ENCODE measurements at places on chromosomes 6 and 20.

- DNase-seq: no peak
Observed at GRCh38 chr6:37556881-37557644, 57.4 kb upstream of the CCDC167 start.

DNA sequence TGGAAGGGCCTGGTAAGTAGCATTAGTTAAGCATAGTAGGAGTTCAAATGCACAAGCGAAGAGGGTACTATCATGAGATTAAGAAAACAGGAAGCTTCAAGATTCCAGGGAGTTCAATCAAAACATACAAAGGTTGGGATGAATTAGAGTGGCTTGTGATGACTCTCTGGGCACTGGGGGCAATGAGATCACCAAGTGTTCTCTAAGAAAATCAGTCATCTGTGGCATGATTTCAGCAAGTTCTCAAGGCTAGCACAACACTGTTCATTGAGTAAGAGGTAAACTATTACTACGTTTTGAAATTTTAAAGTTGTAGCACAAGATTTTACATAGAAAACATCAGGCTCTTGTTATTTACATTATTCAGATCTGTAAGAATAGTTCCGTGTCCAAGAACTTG is 139.7 kb upstream of the FLRT3 start:
- DNase-seq: no peak

DNA sequence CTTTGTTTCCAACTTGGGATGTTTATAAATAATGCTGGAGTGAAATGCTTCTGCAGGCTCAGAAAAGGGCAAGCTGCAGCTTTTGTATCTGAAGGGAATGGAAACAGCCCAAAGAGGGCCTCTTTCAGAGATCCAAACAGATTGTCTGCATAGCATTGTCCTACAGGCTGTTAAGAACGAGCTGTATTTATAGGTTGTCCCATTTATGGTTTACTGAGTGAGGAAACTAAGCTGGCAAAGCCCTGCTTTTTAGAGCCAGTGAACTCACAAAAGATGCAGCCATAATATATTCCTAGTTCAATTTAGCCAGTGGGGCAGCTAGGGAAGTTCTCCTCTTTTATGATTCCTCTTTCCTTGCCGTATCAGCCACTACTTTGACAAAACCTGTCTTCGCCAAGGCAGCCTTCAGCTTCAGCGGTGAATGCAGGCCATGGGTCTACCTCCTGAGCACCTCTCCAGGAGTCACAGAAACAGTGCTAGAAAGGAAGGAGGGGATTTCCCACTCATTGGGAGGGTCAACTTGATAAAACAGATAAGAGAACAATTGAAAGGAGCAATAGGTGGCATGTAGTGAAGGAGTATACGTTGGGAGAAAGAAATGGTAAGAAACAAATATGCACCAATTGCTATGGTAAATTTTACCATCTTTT is 15.0 kb downstream of the KIAA0319 start:
- DNase-seq: no peak

GRCh38 chr6:99871641-99872040 is 122.4 kb downstream of the MCHR2 start:
- no peak for DNase-seq

DNA sequence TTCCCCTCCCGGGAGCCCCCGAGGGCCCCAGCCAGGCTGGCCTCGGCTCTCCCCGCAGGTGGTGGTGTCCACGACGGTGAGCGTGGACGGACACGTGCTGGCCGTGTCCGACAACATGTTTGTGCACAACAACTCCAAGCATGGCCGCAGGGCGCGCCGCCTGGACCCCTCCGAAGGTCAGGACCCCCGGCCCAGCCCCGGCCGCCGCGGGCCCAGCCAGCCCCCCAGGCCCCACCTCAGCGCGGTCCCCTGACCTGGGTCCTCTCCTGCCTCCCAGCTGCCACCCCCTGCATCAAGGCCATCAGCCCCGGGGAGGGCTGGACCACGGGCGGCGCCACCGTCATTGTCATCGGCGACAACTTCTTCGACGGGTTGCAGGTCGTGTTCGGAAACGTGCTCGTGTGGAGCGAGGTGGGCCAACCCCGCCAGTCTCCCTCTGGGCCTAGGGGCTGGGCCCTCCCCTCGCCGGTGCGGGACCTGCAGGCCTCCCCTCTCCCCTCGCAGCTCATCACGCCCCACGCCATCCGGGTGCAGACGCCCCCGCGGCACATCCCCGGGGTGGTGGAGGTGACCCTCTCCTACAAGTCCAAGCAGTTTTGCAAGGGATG is 51.0 kb downstream of the CPXM1 start:
- no peak for DNase-seq

GRCh38 chr20:53174454-53174853 is 202.3 kb downstream of the TSHZ2 start:
- no peak for DNase-seq

DNA sequence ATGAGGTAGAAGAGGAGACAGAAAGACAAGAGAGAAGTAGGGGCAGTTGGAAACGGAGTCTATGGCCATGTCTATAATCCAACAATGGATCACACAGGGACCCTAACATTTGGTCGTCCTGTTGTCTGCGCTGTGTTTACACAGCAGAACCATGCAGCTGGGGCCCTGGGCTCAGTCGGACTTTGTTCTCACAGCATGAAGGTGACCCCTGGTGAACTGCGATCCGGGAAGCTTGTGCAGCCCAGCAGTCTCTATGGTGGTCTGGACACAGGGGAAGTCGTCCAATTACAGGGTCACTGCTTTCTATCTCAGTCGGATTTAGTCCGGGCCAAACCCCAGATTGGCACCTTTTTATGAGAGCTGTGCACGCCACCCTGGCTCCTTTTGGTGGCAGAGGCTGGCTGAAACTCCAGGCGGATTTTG is 153.6 kb downstream of the FOXA2 start:
- no peak for DNase-seq

GRCh38 chr6:101682937-101683336 is 289.4 kb downstream of the GRIK2 start:
- DNase-seq: no peak

DNA sequence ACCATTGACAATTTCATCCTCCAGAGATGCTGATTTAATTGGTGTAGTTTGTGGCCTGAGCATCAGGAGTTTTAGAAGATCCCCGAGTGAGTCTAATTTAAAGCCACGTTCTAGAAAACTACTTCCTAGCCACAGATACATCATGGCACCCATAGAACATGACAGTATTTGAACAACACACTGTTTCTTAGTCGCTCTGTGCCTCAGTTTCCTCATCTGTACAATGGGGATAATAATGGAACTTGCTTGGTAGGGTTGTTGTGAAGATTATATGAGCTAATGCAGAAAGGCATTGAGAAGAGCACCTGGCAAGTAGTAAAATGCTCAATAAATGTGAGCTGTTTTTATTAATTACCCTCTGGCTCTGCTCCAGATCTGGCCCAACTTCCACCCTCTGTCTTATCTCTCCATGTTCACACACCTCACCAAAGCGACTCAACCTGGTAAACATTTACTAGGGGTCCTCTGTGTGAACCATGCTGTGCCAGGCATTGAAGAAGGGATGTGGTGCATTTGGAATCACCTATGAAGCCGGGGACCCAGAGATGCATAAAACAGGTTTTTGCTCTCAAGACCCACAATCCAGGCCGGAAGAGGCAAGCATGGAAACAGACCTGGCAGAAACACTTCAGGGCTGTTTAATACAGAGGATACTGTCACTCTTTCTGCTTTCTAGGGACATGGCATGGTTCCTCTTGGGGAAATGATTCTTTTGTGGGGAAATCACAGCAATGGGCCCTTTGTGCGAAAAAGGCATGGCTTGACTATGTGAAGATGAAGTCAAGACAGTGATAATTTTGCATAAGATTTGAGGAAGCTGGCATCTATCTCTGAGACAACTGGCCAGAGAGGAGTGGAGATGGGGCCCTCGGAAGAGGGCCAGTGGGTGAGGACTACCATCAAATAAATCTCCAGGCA is 16.2 kb upstream of the MRPS18A start:
- DNase-seq: no peak

DNA sequence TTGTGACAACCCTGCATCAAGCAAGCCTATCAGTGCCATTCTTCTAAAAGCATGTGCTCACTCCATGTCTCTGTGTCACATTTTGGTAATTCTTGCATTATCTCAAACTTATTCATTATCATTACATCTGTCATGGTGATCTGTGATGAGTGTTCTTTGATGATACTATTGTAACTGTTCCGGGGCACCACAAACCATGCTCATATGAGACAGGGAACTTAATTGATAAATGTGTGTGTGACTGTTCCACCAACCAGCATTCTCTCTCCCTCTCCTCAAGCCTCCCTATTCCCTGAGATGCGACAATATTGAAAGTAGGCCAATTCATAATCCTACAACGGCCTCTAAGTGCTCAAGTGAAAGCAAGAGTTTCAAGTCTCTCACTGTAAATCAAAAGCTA is 4.0 kb downstream of the HUS1B start:
- no peak for DNase-seq

DNA sequence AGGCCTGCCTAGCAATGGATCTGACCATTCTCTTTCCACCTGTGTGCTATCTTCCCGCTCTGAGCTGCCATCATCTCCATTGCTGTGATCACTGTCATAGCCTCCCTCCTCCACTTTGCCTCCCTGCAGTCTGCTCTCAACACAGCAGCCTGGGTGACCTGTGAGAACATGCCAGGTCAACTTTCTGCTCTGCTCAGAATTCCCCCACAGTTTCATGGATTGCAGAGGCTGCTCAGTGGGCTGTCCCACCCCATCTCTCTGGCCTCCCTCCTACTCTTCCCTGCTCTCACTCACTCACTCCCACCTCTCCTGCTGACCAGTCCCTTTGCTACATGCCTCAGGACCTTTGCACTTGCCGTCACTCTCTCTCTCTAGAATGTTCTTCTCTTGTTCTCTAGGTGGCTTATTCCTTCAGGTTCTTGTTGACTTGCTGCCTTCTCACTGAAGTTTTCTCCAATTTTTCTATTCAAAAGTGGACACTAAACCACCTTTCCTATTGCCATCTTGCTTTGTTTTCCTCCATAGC is 159.9 kb downstream of the CD83 start:
- DNase-seq: no peak

DNA sequence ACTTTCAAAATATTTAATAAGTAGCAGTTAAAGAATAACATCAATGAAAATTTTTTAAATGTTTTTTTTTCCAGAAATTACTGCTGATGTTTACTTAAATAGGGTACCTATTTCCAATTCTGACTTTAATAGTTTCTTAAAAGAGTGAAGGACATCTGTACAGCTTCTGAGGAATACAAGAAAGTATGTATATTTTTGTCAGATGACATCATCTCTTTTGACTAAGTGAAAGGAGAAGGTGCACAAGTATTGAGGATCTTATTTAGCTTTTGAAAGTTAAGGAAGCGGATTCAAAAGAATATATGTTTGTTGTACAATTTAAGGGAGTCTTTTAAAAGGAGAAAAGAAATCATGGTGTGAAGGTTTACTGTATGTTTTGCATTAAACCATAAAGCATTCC is 90.0 kb upstream of the SLC35B3 start:
- no peak for DNase-seq

- DNase-seq: no peak
Observed at GRCh38 chr20:36217226-36217625, 19.1 kb upstream of the AAR2 start.

DNA sequence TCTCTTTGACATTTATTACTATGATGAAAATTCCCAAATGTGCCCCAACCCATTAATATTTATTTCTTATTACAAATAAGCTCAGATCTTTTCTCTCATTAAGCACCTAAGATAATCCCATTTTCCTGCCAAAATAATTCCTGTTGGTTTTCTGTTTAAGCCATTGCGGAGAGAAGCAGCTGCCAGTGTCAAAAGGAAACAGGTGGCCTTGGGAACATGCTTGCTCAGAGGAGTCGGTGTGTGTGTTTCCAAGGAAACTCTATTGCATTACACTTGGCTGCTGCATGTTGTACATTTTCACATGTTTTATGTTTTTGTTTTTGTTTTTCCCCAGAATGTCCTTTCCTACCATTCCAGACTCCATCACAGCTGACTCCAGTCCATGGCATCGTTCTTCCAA is 56.4 kb downstream of the CD24 start:
- no peak for DNase-seq

DNA sequence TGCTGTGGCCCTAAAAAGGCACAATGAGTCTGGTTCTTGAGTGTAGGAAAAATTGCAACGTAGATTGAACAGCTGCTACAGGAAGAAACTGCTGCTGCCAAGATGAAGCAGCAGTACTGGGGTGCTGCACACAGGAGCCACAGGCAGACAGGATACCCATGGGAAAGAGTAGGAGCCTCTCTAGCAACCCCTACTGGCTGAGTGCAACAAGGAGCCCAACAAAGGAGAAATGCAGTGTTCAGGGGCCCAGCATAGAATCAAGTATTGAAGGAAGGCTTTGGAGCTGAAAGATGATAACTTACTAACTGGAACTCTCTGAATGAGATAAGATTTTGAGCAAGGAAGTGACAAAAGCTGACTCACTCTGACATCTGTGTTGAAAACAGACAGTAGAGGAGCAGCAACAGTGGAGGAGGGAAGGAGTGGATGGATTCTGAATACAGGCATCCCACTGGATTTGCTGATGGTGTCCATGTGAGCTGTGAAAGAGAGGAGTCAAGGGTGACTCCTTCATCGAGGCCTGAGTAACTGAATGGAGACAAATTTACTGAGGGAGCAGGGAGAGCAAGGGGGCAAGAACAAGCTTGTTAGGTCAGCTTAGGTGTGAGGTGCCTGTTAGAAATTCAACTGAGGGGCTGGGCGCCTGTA is 534.7 kb upstream of the JARID2 start:
- no peak for DNase-seq

DNA sequence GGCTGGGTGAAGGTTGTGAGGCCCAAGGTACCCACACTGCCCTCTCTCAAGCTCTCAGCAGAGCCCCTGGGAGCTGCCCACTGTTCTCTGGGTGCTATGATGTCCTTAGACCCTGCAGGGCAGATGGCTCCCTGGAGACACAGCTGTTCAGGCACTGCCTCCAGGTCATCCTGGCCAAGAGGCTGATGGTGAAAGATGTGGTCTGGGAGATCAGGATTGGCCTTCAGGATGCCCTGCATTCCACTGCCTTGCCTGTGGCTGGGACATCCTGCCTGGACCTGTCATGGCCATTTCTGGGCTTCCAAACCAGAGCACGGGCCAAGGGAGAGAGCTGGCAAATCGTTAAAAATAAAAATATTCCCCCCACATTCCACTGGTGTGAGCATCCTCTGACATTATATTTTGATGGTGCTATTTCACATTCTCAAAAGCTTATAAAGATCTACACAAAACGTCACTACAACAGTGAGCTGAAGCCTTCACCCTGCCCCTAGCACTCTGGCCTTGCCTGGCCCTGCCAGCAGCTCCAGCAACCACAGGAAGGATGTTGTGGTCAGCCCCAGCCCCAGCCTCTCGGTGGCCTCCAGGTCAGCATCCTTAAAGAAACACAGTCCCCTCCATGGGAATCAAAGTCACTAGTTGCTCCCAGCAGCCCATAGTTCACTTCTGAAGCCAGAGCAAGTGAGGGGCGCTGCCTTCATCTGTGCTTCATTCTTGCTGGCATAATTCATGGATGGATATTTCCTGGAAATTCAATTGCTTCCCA is 13.5 kb upstream of the KCNK16 start:
- DNase-seq: no peak

DNA sequence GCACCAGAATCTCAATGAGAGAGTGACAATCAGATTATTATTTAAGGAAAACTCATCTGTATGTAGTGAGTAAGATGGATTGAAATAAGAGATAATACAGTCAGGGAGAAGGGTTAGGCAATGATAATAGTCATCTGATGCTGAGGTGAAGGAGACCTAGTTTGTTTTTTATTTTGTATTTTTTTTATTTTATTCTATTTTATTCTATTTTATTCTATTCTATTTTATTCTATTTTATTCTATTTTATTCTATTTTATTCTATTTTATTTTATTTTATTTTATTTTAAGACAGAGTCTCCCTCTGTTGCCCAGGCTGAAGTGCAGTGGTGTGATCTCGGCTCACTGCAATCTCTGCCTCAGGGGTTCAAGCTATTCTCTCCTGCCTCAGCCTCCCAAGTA is 72.7 kb upstream of the RCAN2 start:
- DNase-seq: no peak

- no peak for DNase-seq
Observed at GRCh38 chr20:45014671-45015415, 48.5 kb downstream of the STK4 start.

Measured in esophagus squamous epithelium (tissue), 5 donors.